ENCODE measurements at places on chromosomes 16 and 17. TPM values are rescaled to one million over a fixed set of nuclear protein-coding genes. Genes with fewer than 3 reads are reported as not detected.

DNA sequence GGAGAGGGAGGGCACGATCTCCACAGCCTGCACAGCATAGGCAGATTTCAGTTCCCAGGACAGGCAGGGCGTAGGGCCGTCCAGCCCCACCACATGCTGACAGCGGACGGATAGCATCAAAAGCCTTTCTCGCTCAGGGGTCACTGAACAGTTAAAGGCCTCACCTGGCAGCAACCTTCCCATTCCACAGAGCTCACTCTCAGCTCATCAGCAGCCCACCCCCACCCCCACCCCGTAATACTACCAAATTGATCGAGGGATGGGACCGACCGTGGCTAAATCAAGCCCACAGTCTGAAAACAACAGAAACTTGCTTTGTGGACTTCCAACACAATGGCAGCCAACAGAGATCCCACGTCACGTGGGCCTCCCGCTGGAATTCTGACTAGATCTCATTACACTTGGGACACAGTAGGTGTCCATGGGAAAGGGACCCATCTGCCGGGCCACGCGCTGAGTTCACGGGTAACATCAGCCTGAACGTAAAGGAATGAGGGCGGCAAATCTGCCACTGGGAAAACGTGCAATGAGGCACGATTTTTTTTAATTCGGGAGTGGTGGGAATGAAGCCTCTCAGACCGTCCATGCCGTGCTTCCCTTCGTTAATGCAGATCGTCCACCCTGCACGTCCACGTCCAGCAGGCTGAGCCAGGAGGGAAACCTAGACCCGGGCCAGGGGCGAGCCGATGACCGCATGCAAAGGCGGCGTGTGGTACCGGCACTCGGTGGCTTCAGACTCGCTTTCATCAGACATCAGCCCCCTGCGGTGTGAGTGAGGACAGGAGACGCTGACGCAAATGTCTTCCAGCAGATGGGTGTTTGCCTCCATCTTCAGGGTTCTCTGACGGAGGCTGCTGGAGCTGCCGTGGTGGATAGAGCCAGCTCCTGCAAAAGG, 92.1 kb downstream of the TBC1D16 start:
- no peak for DNase-seq

- DNase-seq: no peak
These were observed 297.2 kb downstream of the WWOX start for GRCh38 chr16:78396673-78397072.

- DNase-seq: no peak
These were observed 8.1 kb downstream of the ZC3H7A start for GRCh38 chr16:11788914-11789313.

DNA sequence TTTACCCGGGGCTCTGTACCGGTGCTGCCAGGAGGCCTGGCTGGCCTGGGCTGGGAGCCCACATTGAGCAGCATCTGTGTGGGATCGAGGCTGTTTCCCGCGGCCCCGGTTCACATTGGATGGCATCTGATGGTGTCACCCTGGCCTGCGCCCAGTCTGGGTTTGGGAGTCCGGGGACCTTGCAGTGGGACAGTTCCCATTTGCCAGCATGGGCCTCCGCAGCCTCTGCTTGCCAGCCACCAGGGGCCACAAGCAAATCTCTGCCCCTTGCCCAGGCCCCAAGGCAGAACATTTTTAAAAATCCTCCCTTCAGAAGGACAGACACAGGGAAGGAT, 64.5 kb downstream of the BANP start:
- no peak for DNase-seq

GRCh38 chr17:82698974-82699442, 510 bp upstream of the RAB40B start:
- DNase-seq: no peak

DNA sequence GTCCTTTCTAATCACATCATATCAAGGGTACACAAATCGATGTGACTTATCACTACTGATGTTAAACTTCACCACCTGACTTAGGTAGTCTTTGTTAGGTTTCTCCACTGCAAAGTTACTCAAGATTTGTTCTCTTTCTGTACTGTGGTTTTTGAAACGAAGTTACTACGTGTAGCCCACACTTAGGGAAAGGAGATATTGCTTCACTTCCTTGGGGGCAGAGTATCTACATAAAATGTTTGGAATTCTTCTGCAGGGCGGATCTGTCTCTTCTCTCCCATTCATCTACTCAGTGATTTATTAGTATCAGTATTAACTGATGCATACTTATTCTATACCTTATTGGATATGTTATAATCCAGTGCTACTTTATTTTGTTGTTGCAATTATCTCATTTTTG, 403.6 kb upstream of the MON1B start:
- no peak for DNase-seq

- no peak for DNase-seq
These were observed 321.5 kb downstream of the MAP2K4 start for GRCh38 chr17:12342161-12342560.

- DNase-seq: peak; percentile 17
These were observed 151.9 kb downstream of the MSI2 start for GRCh38 chr17:57408071-57408811.

DNA sequence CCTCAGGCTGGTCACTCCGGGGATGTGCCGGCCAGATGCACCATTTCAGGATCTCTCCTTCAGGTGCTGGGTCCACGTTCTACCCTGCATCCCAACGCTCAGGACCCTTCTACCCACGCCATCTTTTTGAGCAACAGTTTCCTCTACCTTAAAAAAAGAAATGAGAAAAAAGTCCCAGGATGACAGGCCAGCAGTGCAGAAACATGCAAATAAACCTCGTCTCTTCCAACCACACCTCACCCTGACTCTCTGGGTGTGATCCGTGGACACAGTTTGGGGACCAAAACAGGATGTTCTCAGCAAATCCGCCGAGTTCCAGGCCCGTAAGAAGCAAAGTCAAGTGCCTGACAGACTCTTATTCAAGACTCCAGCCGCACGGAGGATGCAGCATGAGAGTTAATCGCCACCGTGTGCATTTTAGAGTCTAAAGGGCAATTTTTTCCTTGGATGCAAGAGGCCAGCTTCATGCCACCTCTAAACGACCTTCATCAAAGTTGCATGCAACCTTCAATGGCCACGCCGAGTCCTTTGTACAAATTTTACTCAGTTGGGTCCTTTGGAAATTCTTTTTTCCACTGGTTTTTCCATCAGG, 99.6 kb downstream of the ZFHX3 start:
- no peak for DNase-seq

DNA sequence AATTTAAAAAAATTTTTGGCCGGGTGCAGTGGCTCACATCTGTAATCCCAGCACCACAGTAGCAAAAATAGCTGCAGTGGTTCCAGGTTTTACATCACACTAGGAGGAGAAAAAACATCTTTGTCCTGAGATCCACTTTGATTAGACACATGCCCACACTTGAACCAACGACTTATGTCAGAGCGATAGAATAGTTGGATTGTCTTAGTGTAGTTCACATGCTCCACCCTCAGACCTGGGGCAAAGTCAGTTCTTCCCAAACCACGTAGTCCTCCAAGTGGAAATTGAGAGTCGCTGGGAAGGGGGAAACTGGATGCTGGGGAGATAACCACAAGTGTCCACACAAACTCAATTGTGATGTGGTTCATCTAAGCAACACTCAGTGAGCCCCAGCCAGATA, 11.4 kb upstream of the ITGAM start:
- DNase-seq: no peak

DNA sequence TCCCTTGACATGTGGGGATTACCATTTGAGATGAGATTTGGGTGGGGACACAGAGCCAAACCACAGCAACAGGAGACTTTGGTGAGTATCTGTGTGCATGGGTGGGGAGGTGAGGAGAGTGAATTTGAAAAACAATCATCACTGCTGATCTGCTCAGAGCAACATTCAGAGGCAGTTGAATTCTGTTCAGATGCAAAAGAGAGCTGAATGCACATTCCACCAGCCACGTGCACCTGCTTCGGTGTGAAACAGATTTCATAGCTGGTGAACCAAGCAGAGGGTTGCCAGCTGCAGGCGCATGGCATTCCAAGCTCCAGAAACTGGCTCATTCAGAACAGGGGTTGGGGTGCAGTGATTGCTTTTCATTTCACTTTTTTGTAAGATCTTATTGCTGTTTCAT, 233.1 kb upstream of the FOXF1 start:
- DNase-seq: no peak

- no peak for DNase-seq
These were observed 7.8 kb downstream of the NTN1 start for GRCh38 chr17:9028988-9029570.

DNA sequence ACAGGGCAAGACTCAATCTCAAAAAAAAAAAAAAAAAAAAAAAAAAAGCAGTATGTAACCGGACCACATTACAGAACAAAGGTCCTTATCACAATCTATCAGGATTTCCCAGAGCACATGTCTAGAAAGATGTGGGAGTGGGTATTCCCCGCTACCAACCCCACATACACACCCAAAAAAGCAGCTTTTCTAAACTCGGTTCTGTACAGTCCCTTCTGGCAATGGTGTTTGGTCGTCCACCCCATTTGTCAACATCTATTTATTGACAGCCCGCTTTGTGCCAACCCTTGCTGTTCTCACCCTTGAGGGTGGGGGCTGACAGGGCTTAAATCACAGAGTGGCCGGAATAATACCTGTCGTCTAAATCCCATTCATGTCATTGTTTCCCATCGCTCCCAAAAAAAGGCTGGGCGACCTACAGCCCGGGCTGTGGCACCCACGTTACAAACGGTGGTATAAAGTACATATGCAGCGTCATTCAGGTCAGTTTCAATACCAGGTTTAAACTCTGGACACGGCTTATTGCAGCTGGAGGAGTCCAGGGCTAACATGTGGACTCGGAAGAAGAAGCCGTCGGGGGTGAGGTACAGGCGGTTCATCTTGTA, 3.6 kb downstream of the C17orf58 start:
- peak; percentile 44 for DNase-seq

DNA sequence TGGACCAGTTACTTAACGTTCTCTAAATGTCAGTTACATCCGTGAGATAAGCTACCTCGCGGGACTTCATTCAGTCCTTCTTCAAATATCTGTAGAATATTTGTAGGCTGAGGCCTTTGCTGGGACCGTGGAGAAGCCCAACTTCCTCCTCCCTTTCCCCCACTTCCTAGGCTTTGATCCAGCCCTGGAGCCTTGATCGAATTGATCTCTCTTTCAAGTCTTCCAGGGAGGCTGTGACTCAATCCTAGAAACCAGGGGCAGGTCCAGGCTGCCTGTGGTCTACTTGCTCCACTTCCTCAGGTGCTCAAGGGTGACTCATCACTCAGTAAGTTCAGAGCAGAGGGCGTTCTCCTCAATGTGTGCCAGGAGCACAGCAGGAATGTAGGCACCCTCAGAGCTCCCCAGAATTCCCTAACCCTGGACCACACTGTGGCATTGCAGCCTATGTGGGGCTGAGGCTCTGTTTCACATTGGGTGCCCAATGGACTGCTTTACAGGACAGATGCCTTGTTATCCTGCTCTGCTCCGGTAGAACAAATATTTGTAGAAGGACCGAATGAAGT, 11.2 kb upstream of the CEP20 start:
- peak; percentile 64 for DNase-seq

- DNase-seq: no peak
These were observed 169.3 kb downstream of the RAB11FIP4 start for GRCh38 chr17:31560616-31561235.

DNA sequence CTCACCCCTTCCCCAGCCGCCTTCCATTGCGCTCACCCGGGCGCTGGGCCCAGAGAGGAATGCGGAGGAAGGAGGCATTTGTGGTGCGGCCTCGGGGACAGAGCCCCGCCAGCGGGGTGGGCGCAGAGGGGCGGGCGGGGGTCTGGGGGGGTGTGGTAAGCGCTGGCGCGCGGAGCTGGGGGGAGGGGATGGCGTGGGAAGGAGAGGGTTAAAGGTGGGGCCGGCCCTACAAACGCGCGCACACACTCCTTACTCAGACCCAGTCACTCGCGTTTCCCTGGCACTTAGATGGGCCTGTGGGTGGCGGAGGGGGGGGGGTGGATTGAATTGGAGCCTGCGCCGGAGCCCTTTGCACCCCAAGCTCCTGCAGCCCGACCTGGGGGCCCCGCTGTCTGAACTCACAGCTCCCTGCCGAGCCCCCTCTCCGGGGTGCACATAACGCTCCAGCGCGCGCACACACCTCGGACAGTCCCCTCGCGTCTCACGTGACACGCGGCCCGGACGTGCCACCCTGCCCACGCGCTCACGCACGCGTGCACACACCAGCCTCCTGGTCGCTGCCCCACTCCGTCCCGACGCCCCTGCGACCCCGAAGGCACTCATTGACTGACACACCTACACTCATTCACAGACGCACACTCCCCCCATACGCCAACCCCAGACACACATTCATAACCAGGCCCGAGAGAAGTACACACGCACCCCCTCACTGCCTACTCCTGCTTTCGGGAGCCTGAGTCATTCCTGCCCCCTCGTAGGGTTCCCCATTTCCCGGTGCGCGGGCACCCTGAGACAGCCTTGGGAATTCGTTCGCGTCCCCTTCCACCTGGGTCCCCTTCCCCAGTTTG, 844 bp downstream of the TBKBP1 start:
- peak; percentile 39 for DNase-seq

TRIM16 gene
- 72.2 TPM for total RNA-seq

TBC1D26 gene
- total RNA-seq: not detected

HS3ST4 gene
- 1.9 TPM for total RNA-seq

MMP15 gene
- total RNA-seq: 8.0 TPM

Measured in prostate gland (tissue), 2 donors.